ENCODE measurements at places on chromosomes 6 and 20.

DNA sequence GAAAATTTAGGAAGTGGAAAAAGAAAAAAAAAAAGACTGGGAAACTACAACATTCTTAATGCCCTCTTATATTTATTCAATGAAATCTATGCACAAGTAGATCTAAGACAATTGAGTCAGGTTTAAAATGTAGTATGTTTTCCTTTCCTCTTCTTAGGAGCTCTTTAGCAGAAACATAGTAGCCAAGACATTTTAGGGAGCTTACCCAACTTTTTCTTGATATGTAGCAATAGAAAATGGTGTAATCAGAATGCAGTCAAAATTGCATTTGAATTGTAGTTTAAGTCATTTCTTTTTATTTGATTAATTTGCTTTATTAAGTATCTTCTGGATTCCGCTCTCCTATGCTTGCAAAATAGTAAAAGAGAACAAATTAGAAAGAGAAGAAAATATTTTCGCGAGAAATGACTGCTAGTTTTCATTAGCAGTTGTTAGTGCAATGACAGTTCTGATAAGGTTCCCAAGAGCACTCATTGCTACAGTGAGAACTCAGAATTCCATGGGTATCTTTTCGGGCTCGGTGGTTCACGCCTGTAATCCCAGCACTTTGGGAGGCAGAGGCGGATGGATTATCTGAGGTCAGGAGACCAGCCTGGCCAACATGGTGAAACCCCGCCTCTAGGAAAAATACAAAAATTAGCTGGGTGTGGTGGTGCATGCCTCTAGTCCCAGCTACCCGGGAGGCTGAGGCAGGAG is 52.2 kb downstream of the JARID2 start:
- DNase-seq: no peak

DNA sequence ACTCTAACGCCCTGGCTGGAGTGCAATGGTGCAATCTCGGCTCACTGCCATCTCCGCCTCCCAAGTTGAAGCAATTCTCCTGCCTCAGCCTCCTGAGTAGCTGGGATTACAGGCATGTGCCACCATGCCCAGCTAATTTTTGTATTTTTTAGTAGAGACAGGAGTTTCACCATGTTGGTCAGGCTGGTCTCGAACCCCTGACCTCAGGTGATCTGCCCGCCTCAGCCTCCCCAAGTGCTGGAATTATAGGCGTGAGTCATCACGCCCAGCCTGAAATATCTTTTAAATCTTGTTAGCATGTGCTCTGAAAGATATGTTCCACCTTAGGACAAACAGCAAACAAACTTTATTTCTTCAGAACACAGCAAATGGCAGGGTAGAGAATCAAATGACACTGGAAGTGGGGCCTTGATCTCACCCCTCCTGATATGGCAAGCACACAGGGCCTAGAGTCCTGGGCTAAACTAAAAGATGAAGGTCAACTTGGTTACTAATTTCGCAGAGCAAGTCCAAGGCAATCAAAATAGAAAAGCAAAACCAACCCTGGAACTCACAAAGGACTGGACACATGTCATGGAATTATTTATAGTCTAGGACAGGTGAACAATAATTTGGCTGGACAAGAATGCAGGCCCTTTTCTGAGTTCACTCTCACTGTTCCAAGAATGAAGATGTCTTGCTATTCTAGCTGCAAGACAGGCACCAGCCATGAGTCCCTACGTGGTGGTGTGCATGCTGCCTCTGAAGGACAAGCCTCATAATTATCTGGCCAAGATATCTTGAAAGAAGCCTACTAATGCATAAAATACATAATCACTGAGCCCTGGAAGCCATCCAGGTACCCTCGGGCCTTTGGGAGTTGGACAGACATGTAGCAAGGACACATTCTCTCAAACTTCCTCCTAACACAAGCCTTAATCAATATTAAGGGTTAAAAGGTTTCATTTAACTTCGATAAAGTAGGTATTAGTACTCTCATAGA is 35.6 kb downstream of the B4GALT5 start:
- no peak for DNase-seq

DNA sequence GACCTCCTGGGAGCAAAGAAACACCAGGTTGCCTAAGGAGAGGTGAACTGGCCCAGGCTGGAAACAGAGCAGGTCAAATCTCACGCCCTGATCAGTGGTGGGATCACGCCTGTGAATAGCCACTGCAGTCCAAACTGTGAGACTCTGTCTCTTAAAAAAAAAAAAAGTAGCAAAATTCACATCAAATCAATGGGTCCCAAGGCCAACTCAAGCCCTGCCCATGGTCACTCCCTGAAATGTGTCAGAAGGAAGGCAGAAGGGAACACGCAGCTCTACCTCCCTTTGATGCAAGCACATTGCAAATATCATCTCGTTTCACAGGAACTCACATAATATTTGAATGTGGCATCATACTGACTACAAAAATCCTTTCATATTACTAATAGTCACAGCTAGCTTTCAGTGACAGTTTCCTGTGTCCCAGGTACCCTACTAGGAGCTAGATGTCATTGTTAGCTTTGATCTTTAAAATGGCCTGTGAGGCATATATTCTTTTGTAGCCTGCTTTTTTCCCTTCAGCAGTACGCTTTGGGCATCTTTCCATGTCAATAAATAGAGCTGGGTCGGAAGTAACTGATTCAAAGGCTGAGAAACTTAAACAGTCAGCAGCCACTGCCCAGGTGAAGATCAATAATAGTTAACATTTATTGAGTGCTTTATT is 14.4 kb upstream of the TTPAL start:
- no peak for DNase-seq

DNA sequence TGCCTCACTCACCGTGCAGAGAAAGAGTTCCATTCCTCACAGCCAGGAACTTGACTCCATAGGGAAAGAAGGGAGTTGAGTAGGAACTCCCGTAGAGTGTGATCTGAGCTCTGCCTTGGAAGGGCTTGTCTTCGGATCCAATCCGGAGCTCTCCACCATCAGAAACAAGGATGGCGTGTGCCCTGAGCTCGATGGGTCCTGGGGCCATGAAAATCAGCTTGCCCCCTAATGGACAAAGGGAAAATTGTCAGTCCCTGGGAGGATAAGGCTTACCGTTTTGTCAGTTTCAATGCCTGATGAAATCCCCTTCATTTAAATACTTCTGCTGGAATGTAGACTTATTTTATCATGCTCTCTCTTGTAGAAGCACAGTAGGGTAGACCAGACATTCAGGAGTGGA is 153.3 kb downstream of the PKHD1 start:
- no peak for DNase-seq

DNA sequence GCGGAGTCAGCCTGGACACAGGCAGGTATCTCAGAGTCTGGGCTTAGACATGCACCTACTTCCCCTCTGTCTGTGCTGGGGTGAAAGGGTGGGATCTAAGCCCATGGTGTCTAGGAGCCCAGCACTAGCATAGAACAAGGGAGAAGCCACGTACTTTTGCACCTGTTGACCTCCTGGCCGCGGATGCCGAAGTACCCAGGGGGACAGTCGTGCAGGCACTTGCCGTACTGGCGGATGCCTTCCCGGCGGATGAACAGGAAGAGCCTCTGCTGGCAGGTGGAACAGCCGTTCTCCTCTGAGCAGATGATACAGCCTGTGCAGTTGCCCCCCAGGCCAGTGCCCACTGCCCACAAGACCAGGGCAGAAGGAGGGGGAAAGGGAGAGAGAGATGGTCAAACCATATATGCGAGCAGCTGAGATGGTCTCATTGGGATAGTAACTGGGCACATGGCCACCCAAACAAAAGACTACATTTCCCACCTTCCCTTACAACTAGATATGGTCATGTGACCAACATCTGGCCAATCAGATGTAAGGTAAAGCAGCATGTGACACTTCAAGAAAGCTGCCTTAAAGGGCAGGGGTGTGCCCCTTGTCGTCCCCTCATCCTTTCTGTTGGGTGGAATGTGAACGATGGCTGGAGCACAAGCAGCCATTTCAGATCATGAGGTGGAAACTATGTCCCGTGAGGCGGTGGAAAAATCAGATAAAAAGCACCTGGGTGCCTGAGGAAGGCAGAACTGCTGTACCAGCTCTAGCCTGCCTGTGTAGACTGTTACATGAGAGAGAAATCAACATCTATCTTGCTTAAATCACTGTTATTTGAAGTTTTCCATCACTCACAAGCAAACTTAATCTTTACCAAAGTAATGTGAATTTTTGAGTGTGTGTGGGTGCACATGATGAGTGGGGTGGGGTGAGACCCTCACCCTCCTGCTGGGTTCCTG is 34.0 kb downstream of the RSPO4 start:
- peak; percentile 38 for DNase-seq

- no peak for DNase-seq
These were observed 923.7 kb downstream of the TBC1D32 start for GRCh38 chr6:120410586-120410985.

GRCh38 chr20:52047811-52048764 is 143.5 kb downstream of the ZFP64 start:
- peak; percentile 35 for DNase-seq

DNA sequence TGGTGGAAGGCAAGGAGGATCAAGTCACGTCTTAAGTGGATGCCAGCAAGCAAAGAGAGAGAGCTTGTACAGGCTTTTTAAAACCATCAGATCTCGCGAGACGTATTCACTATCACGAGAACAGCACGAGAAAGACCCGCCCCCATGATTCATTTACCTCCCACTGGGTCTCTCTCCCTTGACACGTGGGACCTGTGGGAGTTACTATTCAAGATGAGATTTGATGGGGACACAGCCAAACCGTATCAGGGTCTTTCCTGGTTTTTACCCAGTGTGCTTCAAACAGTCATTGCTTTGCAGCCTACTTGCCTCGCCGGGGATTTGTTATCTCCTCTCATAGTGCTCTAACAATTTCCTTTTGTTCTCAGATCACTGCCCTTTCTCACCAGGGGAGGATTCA is 108.2 kb downstream of the UST start:
- DNase-seq: no peak

DNA sequence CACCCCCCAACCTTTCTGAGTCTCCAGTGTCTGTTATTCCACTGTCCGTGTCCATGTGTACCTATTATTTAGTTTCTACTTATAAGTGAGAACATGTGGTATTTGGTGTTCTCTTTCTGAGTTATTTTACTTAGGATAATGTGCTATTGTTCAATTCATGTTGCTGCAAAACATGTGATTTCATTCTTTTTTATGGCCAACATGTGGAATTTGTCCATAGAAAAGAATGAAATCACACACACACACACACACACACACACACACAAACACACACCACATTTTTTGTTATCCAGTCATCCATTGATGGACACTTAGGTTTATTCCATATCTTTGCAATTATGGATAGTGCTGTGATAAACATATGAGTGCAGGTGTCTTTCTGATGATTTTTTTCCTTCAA is 23.5 kb downstream of the IGF2R start:
- no peak for DNase-seq

GRCh38 chr6:26339612-26340011 is 25.4 kb upstream of the BTN3A2 start:
- no peak for DNase-seq

- peak; percentile 37 for DNase-seq
These were observed 24.1 kb downstream of the STK4 start for GRCh38 chr20:44990425-44990824.

- DNase-seq: no peak
These were observed 238.9 kb downstream of the SLC24A3 start for GRCh38 chr20:19451231-19451922.

- no peak for DNase-seq
These were observed 15.7 kb upstream of the SGK2 start for GRCh38 chr20:43543138-43543537.

GRCh38 chr6:33875141-33875581 is 71.4 kb upstream of the MLN start:
- no peak for DNase-seq

GRCh38 chr20:32605167-32605656 is 20.1 kb upstream of the NOL4L start:
- DNase-seq: no peak

- no peak for DNase-seq
These were observed at the start of gene PLA2G7 for GRCh38 chr6:46734867-46735719. TSS of gene PLA2G7 (minus strand) at chr6:46735375. CDS start at chr6:46722891, 12,484 bp downstream.

DNA sequence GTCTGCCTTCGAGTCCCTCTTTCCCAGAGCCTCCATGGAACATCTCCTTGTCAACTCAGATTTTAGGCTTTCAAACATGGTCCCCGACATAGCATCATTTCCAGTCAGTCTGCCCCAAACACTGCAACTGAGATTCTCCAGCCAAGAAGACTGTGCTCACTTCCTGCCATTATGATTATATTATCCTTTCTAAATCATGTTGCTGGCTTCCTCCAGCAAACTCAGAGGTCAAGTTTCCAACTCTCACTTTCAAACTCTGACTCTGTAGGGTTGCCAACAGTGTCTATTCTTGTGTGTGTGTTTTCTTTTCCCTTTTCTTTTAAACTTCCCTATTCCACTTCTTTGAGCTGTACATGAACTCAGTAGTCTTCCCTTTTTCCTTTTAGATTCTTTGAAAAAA is 61.2 kb upstream of the TRAF3IP2 start:
- no peak for DNase-seq

DNA sequence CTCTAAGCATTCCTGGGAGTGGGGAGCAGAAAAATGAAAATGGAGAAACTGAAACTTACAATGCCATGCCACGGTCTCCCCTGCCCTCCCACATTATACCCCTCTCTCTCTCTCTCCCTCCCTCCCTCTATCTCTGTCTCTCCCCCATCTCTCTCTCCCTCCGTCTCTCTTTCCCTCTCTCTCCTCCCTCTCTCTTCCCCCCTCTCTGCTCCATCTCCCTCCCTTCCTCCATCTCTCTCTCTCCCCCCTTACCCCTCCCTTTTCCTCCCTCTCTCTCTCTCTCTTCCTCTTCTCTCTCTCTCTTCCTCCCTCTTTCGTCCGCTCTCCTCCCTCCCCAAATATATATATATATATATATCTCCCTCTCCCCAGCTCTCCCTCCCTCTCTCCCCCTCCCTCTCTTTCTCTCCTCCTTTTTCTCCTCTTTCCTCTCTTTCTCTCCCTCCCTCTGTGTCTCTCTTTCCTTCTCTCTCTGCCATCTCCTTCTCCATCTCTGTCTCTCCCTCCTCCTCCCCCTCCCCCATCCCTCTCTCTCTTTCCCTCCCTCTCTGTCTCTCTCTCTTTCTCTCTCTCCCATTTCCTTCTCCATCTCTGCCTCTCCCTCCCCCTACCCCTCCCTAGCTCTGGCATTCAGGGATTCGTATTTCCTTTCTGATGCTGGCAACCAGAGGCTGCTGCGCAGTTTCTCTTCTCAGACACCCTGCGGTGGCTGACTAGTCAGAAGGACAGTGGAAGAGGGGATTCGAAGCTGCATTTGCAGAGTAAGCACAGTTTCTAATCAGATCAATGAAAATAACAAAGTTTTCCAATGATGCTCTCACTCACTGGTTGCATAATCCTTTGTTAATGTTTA is 13.9 kb upstream of the VAPB start:
- DNase-seq: no peak

DNA sequence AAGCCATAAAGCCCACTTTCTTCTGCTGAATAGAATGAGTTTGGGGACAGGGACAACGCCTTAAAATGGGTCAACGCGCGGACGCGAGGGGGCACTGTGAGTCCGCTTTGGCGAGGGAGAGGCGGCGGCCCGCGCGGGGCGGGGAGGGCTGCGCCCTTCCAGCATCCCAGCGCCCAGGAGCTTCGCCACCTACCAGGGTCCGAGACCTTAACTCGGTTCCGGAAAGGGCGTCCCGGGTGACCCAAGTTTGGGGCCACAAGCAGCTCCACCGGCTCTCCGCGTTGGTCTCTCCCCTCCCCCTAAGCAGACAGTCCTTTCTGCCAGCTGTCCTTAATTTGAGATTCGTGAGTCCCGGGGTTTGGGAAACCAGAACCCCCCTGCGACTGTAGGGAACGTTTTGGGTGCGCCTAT is 1.8 kb upstream of the SAMD5 start:
- peak; percentile 5 for DNase-seq

- no peak for DNase-seq
These were observed 228.1 kb downstream of the TMEM200A start for GRCh38 chr6:130593948-130594347.

- no peak for DNase-seq
These were observed 325.2 kb upstream of the CDH4 start for GRCh38 chr20:60926831-60927230.
